ENCODE measurements at places on chromosomes 3 and 15. TPM values are rescaled to one million over a fixed set of nuclear protein-coding genes. Genes with fewer than 3 reads are reported as not detected.

Gene NEK10
- total RNA-seq = 35.3 TPM

Gene SERPINI2
- not detected for total RNA-seq

Gene AMT
- total RNA-seq = 0.60 TPM

Gene SLC2A2
- total RNA-seq = not detected

Gene PSTPIP1
- total RNA-seq = 1.4 TPM

Gene GABRR3
- total RNA-seq = not detected

Gene ADCY5
- 0.23 TPM for total RNA-seq

Gene CFAP20DC
- total RNA-seq = 0.82 TPM

Gene NLGN1
- 3.0 TPM for total RNA-seq

Gene CISH
- total RNA-seq = 0.94 TPM

Measured in smooth muscle cell of the coronary artery (primary cell).